Activated T-cell treated with anti-CD3 and anti-CD28 coated beads, Interleukin-2, amount 50 U/mL, for 72 hours (primary cell): ENCODE measurements at places on chromosomes 13 and 19. TPM values are rescaled to one million over a fixed set of nuclear protein-coding genes. Genes with fewer than 3 reads are reported as not detected.

The SERPINE3 gene
- not detected for total RNA-seq

The OR7D2 gene
- total RNA-seq, result 0.24 TPM

The JAK3 gene
- 235 TPM for total RNA-seq

The SIGLECL1 gene
- total RNA-seq, result not detected

The MAP2K2 gene
- 144 TPM for total RNA-seq

The CEACAM3 gene
- total RNA-seq, result not detected

The LILRB1 gene
- total RNA-seq, result 3.6 TPM

The REEP6 gene
- 3.8 TPM for total RNA-seq

The CTXN1 gene
- total RNA-seq, result 0.50 TPM

The IGFL3 gene
- not detected for total RNA-seq

The KANK3 gene
- total RNA-seq, result 1.6 TPM

The CYP2S1 gene
- 0.35 TPM for total RNA-seq

The ACER1 gene
- 0.34 TPM for total RNA-seq

The SLC25A42 gene
- 18.2 TPM for total RNA-seq

The LMTK3 gene
- 6.0 TPM for total RNA-seq

The APOC1 gene
- not detected for total RNA-seq

The AMH gene
- total RNA-seq, result 10.0 TPM

The PEAK3 gene
- total RNA-seq, result not detected

The APOE gene
- 2.1 TPM for total RNA-seq

The FUT2 gene
- total RNA-seq, result not detected

The C19orf81 gene
- 5.1 TPM for total RNA-seq

The HNRNPUL1 gene
- total RNA-seq, result 351 TPM

The PGLYRP1 gene
- not detected for total RNA-seq

The ANGPTL8 gene
- total RNA-seq, result not detected

The ZNF132 gene
- total RNA-seq, result 3.5 TPM

The SHFL gene
- total RNA-seq, result 70.4 TPM

The MAU2 gene
- total RNA-seq, result 64.2 TPM

The ITGBL1 gene
- total RNA-seq, result not detected

The WDR62 gene
- 19.8 TPM for total RNA-seq

The MED25 gene
- total RNA-seq, result 50.2 TPM

The B3GNT8 gene
- not detected for total RNA-seq

The OVOL3 gene
- total RNA-seq, result not detected

The PLPP2 gene
- total RNA-seq, result 2.1 TPM

The OSCAR gene
- total RNA-seq, result 2.3 TPM

The LGALS14 gene
- 9.5 TPM for total RNA-seq

The CATSPERD gene
- total RNA-seq, result not detected

The IL4I1 gene
- total RNA-seq, result 16.7 TPM

The ZNF229 gene
- 2.7 TPM for total RNA-seq

The TNFSF13B gene
- total RNA-seq, result 2.7 TPM

The MEIS3 gene
- total RNA-seq, result 0.23 TPM

The PLK5 gene
- total RNA-seq, result not detected

The PRR19 gene
- total RNA-seq, result 0.29 TPM

The SIGLEC7 gene
- not detected for total RNA-seq

The CDX2 gene
- total RNA-seq, result not detected

The ZNF99 gene
- total RNA-seq, result not detected

The RPL21 gene
- total RNA-seq, result 1,701 TPM

The NCAN gene
- total RNA-seq, result not detected

The ADPRHL1 gene
- 2.1 TPM for total RNA-seq

The KIR2DL1 gene
- total RNA-seq, result 0.24 TPM

The OR4F17 gene
- total RNA-seq, result not detected

The FFAR2 gene
- total RNA-seq, result not detected

The FXYD1 gene
- total RNA-seq, result 2.0 TPM

The RGCC gene
- total RNA-seq, result 85.1 TPM

The ATXN8OS gene
- not detected for total RNA-seq

The C19orf67 gene
- not detected for total RNA-seq
